ENCODE measurements at places on chromosomes 1 and 21.

GRCh38 chr1:19435181-19435580, 50.2 kb downstream of the CAPZB start:
- DNase-seq, result no peak

DNA sequence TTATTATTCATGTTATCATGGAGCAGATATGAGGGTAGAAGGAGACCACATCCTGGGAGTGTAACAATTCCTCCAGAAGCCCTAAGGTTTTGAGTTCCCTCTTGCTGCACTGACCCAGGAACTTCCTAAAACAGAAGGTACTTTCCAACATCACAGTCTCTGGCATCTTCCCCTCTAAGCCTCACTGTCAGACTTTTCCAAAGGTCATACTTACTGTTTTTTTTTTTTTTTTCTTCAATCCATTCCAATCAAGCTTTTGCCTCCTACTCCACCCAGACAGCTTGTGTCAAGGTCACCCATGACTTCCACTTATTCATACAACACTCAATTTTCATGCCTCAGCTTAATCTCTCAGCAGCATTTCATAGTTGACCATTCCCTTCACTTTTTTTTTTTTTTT, 18.4 kb upstream of the UQCRHL start:
- no peak for DNase-seq

- DNase-seq, result no peak
Measured at GRCh38 chr1:239644604-239645003, 258.2 kb downstream of the CHRM3 start.

- DNase-seq, result no peak
Measured at GRCh38 chr1:83017701-83018100, 981.2 kb downstream of the TTLL7 start.

DNA sequence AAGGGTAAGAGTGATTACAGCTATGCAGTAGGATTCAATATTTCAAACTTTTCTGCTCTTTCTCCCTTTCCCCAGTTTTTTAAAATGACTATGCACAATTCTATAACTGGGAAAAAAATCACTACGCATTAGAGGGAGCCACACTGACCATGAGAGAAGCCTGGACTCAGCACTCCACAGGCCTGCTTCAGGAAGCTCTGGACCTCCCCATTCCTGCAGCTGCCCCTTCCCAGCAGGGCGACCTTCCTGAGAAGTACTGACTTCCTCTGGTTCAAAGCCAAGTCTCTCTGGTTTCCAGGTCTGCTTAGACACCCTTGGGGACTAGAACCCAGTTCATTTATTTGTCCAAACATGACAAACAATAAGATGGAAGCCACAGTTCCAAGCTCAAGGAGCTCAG, 42.0 kb upstream of the CLSTN1 start:
- no peak for DNase-seq

GRCh38 chr1:53062708-53063591, 937 bp downstream of the PODN start:
- DNase-seq, result no peak

DNA sequence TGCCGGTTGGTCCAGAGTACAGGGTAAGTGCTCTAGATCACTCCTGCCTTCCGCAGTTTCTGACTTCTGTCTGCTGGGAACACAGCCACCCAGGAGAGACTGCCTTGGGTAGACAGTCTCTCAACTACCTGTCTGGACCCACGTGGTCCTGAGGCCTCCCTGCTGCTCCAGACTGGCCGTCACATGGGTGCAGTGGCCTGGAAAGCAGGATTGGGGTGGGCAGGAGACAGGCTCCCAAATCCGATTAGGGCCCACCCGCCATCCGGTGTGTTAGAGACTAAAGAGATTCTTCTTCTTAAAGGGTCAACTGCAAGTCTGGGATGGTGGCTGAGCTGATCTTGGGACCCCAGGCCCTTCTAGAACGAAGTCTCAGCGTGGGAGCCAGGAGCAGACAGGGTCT, 105.5 kb downstream of the EBNA1BP2 start:
- DNase-seq, result no peak

GRCh38 chr1:209823143-209824041, 4.4 kb upstream of the UTP25 start:
- DNase-seq, result no peak

GRCh38 chr1:14443164-14443787, 155.2 kb upstream of the KAZN start:
- DNase-seq, result no peak

GRCh38 chr1:3036447-3037280, 15.4 kb downstream of the ACTRT2 start:
- DNase-seq, result no peak

GRCh38 chr1:48007047-48007446, 9.9 kb upstream of the TRABD2B start:
- DNase-seq, result no peak

DNA sequence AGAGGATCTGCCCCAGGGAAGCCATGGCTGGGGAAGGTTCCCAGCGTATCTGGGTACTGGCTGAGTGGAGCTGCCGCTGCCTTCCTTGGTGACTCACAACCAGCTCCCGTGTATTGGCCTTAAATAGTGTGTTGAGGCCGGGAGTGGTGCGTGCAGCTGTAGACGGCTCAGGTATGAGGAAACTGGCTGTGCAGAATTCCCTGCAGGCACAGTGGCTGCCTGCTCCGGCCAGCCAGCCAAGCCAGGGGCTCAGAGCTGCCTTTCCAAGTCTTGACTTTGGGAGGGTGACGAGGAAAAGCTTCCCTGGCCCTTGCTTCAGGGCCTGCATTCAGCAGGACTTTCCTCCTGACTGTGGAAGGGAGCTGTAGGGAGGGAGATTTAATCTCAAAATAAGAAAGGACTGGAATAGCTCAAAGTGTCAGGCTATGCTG, at the start of gene VTCN1:
VTCN1 (minus strand) TSS at position 97 of the 431 bp plus-strand sequence; CDS start at position 25, 72 bp downstream.
- no peak for DNase-seq

DNA sequence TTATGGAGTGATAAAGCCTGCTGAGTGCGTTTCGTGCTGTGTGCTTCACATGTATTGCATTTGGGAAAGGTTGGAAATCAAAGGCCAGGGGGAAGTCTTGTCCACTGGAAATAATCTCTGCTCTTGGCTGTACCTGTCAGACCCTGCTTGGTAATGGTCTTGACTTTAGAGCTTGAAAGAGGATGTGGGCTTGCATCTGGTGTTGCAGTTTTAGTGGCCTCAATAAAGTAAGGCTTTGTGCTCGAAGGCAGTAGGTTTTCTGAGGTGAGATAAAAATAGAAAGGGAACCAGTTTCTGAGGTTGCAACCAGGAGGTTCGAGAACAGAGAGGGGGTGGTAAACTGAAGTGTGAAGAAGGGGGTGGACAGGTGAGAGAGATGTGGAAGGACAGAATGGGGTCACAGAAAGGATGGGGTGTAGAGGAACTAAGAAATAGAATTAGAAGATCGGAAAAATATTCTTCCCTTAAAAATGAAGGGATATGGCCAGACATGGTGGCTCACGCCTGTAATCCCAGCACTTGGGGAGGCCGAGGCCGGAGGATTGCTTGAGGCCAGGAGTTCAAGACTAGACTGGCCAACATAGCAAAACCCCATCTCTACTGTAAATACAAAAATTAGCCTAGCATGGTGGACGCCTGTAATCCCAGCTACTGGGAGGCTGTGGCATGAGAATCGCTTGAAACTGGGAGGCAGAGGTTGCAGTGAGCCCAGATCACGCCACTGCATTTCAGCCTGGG, 1.5 kb downstream of the S100PBP start:
- no peak for DNase-seq

GRCh38 chr21:36627242-36627641, 71.7 kb upstream of the SIM2 start:
- no peak for DNase-seq

DNA sequence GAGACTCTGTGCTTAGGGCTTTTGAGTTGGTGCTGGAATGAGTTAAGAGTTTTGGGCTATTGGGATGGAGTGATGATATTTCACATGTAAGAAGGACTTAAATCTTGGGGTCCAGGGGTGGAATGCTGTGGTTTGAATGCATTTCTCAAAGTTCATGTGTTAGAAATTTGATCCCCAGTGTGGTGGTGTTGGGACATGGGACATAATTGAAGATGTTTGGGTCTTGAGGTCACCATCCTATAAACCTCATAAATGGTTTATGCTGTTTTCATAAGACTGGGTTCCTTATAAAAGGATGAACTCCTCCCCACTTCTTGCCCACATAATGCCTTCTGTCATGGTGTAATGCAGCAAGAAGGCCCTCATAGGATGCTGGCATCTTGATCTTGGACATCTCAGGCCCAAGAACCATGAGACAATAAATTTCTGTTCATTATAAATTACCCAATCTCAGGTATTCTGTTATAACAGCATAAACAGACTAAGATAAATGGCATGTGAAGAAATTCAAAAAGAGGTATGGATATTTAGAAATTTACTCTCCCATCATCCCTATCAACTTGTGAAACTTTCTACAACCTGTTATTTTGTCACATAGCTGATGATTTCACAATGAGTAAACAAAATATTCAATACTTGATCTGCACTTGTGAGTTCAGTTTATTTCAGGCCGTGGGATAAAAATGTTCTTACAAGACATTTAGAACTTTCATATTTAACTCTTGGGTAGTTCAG, 48.0 kb upstream of the NEK7 start:
- DNase-seq, result no peak

- DNase-seq, result no peak
Measured at GRCh38 chr21:33264561-33264960, 1.6 kb upstream of the IL10RB start.

GRCh38 chr1:212108981-212109380, 73.4 kb downstream of the DTL start:
- DNase-seq, result no peak

- DNase-seq, result no peak
Measured at GRCh38 chr1:155379180-155379579, 58.5 kb downstream of the RUSC1 start.

- no peak for DNase-seq
Measured at GRCh38 chr21:28899220-28899619, 93.5 kb downstream of the LTN1 start.

- peak; percentile 45 for DNase-seq
Measured at GRCh38 chr1:110554871-110555801, 36.2 kb upstream of the KCNA10 start.

DNA sequence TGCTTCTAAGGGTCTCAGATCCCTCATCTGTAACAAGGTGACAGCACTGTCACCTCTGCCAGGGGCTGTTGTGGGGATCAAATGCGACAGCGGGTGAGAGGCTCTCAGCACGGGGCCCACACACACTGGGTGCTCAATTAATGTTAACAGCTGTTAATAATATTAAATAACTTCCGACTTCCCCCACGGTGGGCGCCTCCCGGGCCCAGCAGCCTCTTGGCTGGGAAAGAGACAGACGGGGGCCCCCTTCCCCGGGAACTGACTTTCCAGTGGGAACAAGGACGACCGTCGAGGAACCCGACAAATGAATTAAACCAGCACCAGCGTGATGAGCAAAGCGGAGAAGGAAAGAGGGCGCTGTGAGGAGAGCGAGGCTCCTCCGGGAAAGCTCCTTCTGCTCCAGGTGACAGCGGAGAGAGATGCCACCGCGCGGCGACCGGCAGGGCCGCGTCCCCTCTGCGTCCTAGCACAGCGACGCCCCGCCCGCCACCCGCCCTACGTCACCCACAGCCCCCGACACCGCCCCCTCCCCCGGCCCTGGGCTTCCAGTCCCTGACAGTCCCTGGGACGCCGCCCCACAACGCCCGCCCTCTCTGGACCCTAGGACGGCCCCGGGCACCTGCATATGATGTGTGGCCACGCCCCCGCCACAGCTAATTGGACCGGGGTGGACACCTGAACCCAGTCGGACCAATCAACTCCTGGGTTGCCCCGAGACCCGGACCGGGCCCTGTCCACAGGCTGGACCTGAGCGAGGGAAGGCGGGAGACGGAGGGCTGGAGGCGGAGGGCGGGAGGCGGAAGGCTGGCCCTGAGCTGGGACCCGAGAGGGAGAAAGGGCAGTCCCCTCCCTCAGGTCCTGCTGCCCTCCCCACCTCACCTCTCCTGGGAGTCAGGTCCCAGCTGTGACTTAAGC, 38.2 kb downstream of the MATN1 start:
- DNase-seq, result no peak

- no peak for DNase-seq
Measured at GRCh38 chr1:99490031-99490430, 155.9 kb upstream of the PALMD start.

DNA sequence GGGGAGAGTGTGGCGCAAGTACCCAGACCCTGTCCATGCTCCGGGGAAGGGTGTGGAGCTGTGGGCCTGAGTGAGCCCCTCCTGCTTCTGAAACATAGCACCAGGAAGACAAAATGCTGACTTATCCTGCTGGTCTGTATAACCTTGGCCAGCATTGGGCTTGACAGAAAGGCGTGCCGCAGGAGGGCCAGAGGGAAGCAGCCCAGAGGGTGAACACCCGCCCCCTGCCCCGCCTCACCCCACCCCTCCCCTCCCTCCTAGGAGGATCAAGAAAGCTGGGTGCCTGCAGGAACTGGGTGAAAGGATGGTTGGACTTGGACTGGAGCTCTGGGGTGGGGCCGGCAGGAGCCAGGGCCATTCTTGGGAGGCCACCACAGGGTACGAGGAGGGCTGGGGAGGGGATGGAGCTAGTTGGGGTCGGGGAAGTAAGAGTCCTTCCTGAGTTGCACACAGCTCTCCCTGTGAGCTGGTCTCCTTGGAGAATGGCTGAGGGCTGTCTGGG, 27.1 kb downstream of the PTPRF start:
- no peak for DNase-seq

DNA sequence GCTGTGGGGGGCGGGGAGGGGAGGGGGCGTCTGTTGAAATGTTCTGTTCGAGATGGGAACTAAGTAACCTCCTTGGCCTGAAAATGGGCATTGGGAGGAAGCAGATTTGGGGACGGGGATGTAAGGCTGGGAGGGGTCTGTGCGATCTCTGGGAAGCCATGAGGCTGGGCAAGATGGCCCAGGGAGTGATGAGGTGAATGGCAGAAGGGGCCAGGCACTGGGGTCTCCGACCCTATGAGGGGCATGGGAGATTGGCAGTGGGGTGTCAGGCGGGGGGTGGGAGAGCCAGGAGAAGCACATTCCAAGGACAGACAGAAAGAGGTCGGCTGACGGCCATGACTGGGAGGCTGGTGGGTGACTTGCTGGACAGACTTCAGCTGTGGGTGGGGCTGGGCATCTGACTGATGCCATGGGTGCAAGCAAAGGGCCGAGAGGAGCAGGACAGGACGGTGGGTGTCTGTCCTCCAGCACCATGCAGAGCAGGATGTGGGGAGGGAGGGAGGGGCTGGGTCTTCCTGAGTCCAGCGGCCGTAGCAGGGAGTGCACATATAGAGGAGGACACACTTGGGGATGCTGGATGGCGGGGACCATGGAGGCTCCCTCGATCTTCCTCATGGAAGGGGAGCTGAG, 30.0 kb upstream of the COL18A1 start:
- DNase-seq, result no peak

DNA sequence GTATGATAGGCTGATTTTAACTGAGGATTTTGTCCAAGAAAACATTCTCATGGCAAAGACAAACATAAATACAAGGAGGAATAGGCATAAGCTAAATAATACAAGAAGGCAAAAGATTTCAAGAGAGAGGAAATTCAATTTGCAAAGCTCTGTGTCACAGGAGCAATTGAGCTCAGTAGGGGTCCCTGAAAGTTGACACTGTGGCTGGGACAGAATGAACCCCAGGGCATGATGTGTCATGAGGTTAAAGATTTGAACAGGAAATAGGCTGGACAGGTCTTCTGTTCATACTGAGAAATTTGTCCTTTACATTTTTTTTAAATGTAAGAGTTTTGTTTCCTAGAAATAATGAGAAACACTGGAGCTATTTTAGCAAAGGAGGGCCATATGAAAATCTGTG, 555.4 kb upstream of the NEGR1 start:
- no peak for DNase-seq
